ENCODE measurements at places on chromosomes 11 and 22.

- no peak for DNase-seq
Measured at GRCh38 chr22:41479671-41480396, 10.9 kb downstream of the ACO2 start.

GRCh38 chr11:57566905-57567514 is 462 bp downstream of the UBE2L6 start:
- DNase-seq, result no peak

- no peak for DNase-seq
Measured at GRCh38 chr22:36237462-36238372, 1.6 kb downstream of the APOL2 start.

DNA sequence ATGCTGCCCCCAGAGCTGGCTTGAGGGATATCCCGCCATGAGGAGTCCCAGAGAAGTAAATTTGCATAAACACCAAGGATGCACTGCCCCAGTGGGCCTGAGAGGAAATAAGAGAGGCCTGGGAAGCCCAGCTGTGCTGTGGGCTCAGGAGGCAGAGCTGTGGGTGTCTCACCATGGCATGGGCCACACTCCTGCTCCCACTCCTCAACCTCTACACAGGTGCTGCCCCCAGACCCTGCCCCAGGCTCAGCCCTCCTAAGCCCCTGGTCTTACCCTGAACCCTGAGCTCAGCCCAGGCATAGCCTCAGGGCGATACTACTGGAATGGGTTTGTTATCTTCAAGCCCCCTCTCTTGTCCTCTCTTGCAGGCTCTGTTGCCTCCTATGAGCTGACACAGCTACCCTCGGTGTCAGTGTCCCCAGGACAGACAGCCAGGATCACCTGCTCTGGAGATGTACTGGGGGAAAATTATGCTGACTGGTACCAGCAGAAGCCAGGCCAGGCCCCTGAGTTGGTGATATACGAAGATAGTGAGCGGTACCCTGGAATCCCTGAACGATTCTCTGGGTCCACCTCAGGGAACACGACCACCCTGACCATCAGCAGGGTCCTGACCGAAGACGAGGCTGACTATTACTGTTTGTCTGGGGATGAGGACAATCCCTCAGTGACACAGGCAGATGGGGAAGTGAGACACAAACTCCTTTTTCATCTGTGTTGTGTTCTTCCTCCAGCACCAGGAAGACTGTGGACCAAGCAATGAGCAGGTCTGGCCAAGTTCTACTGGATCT is 59.9 kb downstream of the GGTLC2 start:
- no peak for DNase-seq

DNA sequence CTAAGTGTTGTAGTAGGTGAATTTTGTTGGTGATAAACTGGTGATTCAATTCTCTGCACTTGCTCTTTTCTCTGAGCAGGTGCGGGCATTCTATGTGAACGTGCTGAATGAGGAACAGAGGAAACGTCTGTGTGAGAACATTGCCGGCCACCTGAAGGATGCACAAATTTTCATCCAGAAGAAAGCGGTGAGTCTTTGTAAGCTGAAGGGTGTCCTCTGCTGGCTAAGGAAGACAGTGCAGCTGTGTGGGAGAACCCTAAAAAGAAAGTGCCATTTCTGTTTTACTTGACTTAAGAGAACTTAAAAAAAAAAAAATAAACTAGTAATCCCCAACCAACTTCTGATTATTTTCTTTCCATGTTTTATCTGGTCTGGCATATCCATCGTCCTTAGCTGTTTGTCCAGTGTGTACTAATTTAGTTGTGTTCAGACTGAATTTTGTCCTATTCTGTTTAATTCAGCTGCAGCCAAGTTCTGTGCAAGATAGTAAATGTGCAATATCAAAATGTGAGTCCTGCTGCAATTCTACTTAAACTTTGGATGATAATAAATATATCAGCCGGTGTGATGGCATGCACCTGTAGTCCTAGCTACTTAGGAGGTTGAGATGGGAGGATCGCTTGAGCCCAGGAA is 29.6 kb downstream of the CAT start:
- DNase-seq, result no peak

DNA sequence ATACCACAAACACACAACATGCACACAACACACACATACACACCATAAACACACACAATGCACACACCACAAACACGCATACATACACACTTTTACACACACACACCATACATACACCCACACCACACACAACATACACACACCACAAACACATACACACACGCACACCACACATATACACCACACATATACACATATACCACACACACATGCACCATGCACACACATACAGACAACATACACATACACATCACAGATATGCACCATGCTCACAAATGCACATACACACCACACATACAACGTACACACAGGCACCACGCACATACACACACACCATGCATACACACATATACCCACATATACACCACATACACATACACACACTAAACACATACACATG is 11.7 kb upstream of the B4GALNT4 start:
- no peak for DNase-seq

GRCh38 chr22:30348404-30348803 is 8.3 kb downstream of the SF3A1 start:
- no peak for DNase-seq

DNA sequence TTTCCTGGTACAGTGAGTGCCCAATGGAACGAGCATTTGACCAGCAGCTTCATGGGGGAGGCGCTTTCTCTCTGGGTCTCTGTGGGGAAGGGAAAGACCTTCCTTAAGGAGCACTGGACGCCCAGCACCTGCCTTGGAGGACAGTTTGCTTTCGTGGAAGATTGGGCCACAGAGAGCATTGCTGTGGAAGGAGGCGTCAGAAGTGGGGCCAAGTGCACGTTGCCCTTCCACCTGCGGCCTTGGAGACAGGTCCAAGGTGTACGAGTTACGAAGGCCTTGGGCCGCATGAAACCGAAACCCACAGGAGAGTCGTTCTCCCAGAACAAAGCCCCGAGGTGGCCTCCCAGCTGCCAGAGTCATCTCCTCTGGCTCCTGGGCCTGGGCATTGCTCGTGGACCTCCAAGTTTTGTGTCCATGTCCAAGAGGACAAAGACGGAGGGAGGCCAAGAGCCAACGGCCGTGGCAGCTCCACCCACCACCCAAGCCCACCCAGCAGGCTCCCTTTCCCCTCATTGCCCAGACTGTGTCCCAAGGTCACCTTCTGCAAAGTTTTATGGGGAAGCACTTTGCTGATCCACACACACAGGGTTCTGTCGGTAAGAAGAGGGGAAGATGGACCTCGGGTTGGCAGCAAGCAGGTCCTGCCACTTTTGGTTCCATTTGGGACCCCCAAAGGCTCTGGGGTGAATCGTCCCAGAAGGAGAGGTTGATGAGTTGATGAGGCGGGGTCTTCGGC is 5.8 kb upstream of the NLRP6 start:
- DNase-seq, result no peak

DNA sequence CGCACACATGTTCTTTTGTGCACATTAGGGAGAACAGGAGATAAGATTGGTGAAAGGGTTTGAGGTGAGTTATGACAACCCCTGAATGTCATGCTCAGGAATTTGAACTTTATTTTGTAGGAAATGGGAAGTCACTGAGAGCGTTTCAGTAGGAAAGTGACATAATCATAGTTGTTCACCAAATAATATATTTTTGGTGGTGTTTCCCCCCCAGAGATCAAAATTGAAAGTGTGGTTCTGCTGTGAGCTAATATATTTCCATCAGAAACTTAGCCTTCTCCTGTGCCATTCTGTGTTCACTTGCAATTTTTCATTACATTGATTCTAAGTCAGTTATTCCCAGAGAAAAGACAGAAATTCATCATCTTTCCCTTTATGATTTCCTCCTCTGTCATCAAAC is 64.1 kb upstream of the RCN1 start:
- no peak for DNase-seq

GRCh38 chr11:77090373-77091111 is 12.1 kb upstream of the OMP start:
- DNase-seq, result no peak

DNA sequence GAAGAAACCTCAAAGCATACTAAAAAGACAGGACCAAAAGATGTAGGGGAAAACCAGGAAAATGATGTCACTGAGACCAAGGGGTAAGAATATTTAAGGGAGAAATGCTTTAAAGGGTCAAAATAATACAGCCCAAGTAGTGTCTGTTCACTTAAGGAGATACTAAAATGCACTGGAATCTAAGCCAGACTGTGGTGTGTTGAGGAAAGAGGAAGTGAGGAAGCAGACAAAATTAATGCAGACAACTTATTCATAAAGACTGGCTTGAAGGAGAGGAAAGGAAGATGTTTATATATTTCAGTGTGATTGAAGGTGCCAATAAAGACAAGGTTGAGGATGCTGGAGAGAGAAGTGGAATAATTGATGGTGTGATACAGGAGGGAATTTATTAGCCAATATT is 15.7 kb downstream of the ZNF215 start:
- DNase-seq, result no peak

DNA sequence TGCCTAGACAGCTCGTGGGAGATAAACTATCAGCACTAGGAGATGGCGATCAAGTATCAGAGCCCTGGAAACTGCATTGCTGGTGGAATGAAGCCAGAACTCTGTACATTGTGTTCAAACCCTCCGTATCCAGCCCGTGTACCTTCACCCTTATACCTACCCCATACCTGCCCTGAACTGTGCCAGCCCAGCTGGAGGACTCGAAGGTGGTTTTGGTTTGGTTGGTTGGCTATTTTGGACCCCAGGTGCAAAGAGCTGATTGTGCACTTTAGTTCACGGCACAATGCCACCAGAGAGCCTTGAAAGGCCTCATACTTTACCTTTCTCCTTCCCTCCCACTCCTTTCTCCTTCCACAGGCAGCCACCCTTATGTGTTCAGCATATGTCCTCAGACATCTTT is 16.0 kb downstream of the FAM83F start:
- no peak for DNase-seq

DNA sequence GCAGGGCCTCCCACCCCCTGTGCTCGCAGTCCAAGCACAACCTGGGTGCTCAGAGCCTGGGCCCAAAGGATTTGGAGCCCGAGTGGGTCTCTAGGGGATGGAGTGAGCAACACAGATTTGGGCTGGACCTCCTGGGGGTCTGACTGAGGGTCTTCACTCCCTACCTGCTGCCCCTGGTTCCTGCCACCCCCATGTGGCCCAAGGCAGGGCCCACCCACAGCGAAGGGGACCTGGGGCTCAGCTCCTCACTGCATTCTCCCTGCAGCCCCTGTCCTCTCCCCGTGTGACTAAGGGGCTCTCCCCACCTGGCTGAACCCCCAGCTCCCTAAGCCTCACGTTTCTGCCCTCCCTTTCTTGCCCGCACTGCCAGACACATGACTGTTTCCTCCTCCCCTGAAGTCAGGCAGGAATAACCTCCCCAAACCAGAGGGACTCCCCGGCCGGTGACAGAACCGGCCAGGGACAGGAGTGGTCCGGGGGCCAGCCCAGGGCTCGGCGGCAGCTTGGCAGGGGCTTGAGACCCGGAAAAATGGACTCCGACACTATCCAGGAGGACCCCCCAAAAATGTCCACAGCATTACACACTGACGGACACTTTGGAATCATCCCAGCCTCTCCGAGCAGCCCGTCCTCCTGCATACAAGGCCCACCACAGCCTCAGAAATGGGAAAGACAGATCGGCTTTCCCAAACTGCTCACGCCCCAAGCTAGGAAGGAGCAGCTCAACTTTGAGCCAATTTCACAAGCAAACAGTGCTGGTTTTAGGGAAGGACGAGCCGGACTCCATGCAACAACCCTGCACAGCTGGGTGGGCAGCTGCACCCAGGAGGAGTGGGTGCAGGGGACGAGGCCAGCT is 57.8 kb downstream of the BRD1 start:
- no peak for DNase-seq

GRCh38 chr11:13116491-13116890 is 107.4 kb downstream of the RASSF10 start:
- DNase-seq, result no peak

- DNase-seq, result no peak
Measured at GRCh38 chr11:8729067-8729466, 46.5 kb downstream of the RPL27A start.

DNA sequence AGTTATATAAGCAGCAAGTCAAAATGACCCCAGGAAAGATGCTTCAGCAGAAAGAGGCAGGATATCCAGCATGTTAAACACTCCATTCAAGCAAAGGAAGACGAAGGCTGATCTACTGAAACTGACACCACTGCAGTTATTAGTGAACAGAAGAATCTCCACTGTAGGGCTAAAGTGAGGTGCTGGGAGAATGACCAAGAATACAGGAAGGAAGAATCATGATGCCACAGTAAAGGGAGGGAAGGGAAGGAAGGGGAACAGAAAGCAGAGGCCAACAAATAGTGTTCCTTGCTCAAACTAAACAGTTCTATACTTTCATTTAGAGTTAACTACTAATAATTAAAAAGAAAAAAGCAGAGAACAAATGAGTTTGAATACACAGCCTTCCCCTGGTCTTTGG is 92.5 kb downstream of the SIK3 start:
- DNase-seq, result no peak

DNA sequence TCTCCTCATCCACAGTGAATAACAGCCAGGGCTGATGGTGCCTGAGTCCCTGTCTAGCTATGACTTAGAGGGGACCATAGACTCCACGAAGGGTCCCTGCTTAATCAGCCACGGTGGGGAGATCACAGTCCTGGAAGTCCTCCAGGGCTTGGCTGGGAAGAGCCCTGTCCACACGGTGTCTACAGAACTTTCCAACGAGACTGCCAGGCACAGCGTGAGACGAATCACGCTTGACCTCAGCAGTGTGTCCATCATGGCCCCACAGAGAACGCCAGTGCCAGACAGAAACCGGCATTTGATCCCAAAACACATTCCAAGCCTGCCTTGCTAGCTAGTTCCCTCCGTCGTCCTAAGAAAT is 143.4 kb downstream of the CRYBB2 start:
- DNase-seq, result no peak

DNA sequence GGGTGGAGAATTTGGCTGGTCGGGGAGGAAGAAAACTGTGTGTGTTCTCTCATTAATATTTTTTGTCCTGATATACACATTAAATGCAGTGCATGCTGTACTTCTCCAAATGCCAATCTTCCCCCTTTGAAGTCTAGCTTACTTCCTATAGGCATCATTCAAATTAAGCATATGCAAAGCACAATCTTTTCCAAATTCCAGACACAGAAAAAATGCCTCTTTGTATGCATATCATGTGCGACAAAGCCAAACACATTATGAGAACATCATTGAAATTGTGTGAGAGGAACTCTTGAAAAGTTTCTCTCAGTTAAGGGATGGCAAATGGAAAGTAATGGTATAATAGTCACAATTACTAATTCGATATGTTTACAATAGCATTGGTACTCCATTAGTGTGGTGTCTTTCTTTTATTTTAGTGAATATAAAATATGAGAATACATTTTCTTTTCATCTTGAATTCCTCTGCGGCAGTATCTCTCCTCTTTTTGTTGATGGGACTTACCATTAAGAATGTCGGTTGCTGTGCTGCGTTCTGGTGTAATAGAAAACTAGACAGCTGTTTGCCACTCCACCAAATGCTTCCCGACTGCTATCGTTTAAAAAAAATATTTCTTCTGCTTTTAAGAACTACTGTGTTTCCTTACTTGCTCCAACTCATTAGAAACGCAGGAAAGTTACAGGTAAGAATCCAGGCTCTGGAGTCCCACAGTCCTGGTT is 19.3 kb upstream of the NRIP3 start:
- no peak for DNase-seq

GRCh38 chr11:96027021-96027420 is 103.1 kb upstream of the MTMR2 start:
- no peak for DNase-seq

GRCh38 chr11:65505466-65506289 is 6.8 kb downstream of the MALAT1 start:
- no peak for DNase-seq
